Naive thymus-derived CD8-positive, alpha-beta T cell (primary cell): ENCODE measurements at places on chromosomes 2 and 18. TPM values are rescaled to one million over a fixed set of nuclear protein-coding genes. Genes with fewer than 3 reads are reported as not detected.
A peak's percentile ranks its signal among the peaks of the same experiment; 100 is the strongest.

- H3K4me1 ChIP-seq: peaks cover 14% of the 10 kb centered on the region
- no peak overlapping the region for H3K27ac ChIP-seq
- H3K27me3 ChIP-seq: no peaks in the 10 kb centered on the region
- H3K36me3 ChIP-seq: peaks cover 8% of the 10 kb centered on the region
Measured at GRCh38 chr2:64274399-64275173, 130.4 kb upstream of the PELI1 start.

DNA sequence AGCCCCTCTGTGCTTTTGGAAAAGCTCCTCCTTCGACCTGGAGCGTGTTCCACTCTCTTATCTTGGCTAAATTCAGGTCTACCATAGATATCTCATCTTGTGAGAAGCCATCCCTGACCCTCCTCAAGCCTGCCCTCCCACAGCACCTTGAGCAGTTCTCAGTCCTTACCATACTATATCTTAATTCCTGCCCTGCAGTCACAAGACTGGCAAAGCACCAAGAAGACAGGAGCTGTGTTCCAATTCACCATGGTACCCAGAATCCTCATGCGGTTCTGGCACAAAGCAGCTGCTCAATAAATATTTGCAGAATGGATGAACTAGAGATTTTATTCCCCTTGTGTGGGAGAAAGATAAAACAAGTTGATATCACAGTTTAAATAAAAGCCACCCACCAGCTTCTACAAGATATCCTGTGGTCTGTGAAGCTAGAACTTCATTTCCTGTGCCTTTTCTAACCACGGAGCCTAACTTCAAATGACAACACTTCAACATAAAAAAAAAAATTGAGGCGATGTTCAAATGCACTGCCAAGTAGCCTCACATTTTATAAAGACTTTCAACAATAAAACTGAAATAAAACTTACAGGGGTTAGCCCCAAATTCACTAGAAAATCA, 19.5 kb downstream of the MARCHF4 start:
- H3K27me3 ChIP-seq: no peaks in the 10 kb centered on the region
- peak; percentile 82 for DNase-seq
- H3K4me1 ChIP-seq: peaks cover 76% of the 10 kb centered on the region
- H3K36me3 ChIP-seq: no peaks in the 10 kb centered on the region

GRCh38 chr2:100262046-100262445, 60.3 kb downstream of the LONRF2 start:
- H3K4me1 ChIP-seq: no peaks in the 10 kb centered on the region
- no peaks in the 10 kb centered on the region for H3K27me3 ChIP-seq
- H3K4me3 ChIP-seq: no peak overlapping the region
- DNase-seq: no peak

The FLACC1 gene
- total RNA-seq: 5.9 TPM

The LYPD6 gene
- total RNA-seq: not detected

The MC2R gene
- not detected for total RNA-seq

The UBR3 gene
- total RNA-seq: 43.3 TPM
